ENCODE measurements at places on chromosomes 12 and 14. TPM values are rescaled to one million over a fixed set of nuclear protein-coding genes. Genes with fewer than 3 reads are reported as not detected.

DNA sequence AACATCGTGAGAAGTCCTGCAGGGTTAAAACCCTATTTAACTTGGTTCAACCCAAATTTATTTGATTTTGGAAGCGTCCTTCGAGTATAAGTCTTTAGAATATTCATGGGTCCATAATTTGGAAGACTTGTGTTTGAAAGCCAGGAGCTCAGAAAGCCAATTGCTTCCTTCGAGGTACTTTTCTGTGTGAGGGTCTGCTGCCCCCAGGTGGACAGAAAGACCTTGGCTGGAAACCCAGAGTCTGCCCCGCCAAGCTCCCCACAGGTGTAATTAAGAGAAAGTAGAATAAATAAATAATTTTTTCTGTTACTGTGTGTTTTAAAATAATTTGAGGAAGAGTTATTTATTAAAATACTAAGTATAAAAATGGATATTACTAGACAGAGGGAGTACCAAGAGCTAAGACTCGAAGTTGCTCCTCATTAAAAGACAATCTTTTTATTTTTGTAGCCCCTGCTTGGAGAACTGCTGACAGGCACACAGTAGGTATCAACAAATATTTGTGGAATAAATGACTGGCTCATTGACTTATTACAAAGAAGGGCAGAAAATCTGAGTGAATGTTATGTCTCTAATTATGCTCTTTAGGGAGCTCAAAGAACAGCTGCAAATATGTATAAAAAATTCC is 105.8 kb downstream of the PAH start:
- no peak for DNase-seq

DNA sequence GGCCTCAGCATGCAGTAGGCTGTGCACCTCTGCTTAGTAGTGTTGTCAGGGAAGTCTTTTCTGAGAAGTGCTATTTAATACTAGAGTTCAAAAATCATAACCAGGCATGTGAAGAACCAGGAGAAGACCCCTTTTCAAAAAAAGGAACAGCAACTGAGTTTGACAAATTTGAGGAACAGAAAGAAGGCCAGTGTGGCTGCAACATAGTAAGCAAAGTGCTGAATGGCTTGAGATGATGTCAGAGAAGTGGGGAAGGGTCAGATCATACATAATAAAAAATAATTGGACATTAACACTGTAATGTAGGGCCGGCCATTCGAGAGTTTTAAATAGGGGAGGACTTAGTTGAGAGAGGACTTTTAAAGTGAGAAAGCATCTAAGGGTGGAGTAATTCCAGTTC is 11.1 kb upstream of the CNTN1 start:
- DNase-seq = no peak

GRCh38 chr14:31320922-31321766 is 99.2 kb downstream of the HEATR5A start:
- no peak for DNase-seq

DNA sequence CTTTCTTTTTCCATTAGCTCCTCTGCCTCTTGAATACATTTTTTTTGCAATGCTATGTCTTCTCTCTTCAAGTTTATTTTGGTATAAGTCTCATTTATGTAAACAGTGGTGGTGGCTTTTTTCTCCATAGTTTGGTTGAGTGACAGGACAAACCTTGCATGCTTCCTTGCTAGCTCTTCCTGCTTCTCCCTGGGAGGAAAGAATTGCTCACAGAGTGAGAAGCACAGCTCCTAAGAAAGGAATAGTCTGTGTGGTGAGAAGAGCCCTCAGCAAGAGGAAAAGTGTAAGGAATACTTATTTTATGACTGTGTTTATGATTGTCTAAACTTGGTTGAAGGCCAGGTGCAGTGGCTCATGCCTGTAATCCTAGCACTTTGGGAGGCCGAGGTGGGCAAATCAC is 11.5 kb downstream of the CCDC175 start:
- no peak for DNase-seq

The CD69 gene
- polyA plus RNA-seq = 6.0 TPM

GRCh38 chr14:105356927-105357326 is 41.4 kb upstream of the TEX22 start:
- DNase-seq = no peak

The TRHDE gene
- polyA plus RNA-seq = not detected

GRCh38 chr12:115817389-115817788 is 460.1 kb downstream of the MED13L start:
- no peak for DNase-seq

DNA sequence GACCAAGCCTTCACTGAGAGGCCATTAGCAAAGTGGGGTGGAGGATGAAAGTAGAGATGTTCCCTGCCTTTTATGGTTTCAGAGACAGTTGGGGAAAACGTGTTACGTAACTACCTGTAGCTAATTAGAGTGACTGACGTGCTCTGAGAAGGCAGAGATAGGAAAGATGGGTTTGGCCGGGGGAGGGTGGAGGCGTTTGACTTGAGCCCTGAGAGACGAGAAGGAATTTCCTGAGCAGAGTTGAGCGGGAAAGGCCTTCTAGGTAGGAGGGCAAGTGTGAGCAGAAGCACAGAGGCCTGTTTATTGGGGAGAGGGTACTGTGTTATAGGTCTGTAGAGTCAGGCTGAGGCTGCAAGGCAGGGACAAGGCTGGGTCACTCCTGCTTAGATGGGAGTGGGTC is 8.6 kb downstream of the TUNAR start:
- no peak for DNase-seq

DNA sequence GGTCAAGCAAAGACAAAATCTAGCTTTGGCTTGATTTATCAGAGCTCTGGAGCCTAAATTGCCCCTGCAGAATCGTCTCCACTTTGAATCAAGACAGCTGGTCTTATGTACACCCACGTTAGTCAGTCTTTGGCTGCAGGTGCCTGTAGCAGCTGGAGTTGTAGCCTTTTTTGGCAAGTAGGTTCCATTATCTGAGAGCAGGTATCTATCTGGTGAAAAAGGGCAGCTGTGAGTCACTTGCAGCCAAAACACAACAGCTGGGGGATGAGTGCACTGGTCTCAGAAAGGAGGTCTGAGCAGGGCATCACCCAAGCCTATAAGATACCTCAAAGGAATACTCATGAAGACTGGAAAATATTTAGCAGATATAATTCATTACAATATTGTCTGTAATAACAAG is 43.6 kb upstream of the KCNH5 start:
- DNase-seq = no peak

DNA sequence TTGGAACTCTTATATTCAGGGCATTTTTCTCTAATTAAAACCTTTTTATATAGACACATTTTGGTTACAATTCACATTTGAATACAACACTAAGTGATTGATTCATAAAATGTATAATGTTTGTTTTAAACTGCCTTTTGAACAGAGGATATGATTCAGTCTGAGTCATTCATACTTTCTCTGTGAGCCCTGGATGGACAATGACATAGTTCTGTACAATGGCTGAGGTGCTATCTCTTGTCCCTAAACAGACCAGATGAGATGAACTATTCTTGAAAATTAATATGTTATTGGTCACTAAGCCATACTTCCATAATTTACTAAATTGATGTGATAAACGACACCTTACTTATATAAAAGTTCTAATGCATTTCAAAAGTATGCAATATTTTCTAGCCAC is 199.7 kb upstream of the ATXN7L3B start:
- DNase-seq = no peak

The KCNC2 gene
- not detected for polyA plus RNA-seq

- DNase-seq = no peak
Observed at GRCh38 chr12:63814146-63814772, 30.2 kb upstream of the SRGAP1 start.

The OLR1 gene
- polyA plus RNA-seq = 0.38 TPM

DNA sequence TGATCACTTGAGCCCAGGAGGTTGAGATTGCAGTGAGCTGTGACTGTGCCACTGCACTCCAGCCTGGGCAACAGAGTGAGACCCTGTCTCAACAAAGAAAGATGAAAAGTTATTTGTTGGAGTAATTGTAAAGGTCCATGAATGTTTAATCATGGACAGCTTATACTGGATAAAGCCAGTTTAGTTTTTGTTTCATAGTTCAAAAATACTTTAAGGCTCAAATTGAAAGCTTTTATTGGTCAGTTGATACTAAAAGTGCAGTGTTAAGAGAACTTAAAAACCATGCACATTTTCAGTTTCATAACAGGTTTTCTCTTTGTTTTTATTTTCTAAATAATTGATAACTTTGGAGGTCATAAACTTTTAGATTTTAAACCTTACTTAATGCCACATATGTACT is 108.4 kb downstream of the MON2 start:
- DNase-seq = no peak

GRCh38 chr14:99664937-99665273 is 19.2 kb upstream of the CYP46A1 start:
- no peak for DNase-seq

The COL2A1 gene
- not detected for polyA plus RNA-seq

- no peak for DNase-seq
Observed at GRCh38 chr12:47715877-47716548, 9.3 kb downstream of the ENDOU start.

DNA sequence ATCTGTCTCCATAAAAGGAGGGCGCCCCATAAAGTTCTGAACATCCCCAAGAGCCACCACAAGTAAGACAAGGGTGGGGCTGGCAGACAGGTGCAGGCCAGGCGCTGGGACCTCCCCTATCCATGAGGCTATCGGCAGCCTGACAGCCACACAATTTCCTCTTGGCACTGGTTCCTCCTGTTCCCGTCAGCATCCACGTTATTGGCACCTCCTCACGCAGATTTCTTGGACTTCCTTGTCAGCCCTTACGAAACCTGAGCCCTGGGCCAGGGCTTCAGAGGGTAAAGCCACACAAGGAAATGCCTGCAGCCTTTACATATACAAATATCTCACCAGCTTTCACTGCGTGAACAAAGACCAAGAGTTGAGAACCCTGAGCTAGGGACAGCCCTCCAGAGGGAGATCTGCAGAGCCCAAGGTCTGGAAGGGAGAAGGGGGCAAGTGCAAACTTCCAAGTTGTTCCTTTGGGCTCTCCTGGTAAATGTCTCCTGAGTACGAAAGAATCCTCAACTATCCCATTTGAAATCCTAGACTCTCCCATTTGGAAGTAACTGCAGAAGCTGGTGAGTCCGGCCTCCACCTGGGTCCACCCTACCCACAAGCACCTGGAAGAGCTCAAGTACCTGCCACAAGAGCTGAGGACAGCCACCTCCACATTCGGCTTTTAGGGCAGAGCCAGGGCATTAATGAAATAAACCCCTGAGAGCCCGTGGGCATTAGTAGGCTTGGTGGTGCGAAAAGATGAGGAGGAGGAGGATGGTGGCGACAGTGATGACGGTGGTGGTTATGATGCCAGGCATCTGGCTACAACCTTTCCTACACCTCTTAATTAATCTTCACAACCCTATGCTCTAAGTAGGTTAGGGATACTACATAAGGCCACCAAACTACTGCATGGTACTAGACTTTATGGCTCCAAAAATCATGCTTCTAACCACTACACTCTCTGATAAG is 5.5 kb upstream of the TC2N start:
- DNase-seq = peak; percentile 24

The LDHB gene
- 148 TPM for polyA plus RNA-seq

GRCh38 chr12:47807338-47807737 is 12.4 kb downstream of the HDAC7 start:
- no peak for DNase-seq

The GOLGA3 gene
- 2.4 TPM for polyA plus RNA-seq

The GNB3 gene
- 0.31 TPM for polyA plus RNA-seq

The P2RX7 gene
- polyA plus RNA-seq = 12.3 TPM

The HOXC10 gene
- polyA plus RNA-seq = not detected

GRCh38 chr12:51917746-51918453 is 10.6 kb downstream of the ACVRL1 start:
- no peak for DNase-seq

DNA sequence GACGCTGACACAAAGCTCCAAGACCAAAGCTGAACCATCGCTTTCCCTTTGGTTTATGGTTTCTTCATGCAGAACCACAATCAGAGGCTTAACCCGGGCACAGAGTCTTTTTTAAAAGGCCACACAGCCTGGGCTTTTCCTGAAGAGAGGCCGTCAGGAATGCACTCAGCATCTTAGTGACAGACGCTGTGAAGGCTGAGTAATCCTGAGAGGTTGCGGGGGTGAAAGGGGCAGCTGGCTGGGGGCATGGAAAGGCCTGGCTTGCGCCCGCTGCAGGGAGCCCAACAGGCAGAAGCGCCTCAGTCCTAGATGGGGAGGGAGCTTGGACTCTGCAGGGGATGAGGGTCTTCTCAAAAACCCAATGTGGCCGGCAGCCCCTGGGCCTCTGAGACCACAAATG is 13.6 kb downstream of the CTDSP2 start:
- no peak for DNase-seq

DNA sequence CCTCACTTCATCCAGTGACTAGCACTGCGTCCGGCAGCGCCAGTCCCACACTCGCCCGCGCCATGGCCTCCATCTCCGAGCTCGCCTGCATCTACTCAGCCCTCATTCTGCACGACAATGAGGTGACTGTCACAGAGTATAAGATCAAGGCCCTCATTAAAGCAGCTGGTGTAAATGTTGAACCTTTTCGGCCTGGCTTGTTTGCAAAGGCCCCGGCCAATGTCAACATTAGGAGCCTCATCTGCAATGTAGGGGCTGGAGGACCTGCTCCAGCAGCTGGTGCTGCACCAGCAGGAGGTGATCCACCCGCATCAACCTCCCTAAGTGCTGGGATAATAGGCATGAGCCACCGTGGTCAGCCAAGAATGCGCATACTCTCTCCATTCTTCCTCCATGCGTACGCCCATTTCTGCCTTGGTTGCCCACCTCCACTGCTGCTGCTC is 59.9 kb downstream of the IRF2BPL start:
- no peak for DNase-seq

DNA sequence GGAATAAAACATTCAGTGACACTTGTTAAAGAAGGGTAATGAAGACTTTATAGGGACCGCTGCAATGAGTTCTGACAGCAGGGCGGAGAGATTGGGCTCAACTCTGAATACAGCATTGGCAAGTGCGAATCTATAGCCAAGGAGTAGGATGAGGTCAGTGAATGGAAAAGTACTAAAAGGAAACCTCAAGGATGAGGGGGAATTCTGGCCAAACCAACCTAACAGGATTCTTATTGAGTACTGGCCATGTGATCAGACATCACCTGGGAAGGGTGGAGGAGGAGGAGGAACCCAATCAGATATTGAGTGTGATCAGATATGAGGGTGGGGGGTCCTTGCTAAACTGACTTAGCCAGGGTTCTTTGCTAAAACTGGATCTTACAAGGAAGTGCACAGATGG is 31.0 kb downstream of the DRAM1 start:
- DNase-seq = no peak

The GYS2 gene
- polyA plus RNA-seq = not detected

DNA sequence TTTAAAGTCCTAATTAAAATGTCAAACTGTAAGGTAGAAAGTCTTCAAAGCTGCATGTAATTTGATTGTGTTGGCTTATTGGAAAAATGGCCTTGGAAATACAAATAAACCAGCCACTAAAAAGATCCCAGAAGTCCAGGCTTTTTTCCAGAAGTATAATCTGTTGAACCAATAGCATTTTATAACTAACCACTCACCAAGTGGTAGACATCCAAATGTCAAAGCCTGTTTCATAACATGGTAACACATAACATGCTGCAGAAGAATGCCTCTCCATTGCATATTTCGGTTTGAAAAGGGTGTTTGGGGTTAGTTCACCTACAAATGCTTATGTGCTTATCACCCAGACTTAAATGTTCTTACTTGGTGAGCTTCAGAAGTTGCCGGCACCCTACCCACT is 183.7 kb upstream of the DIO2 start:
- DNase-seq = no peak

The SMIM41 gene
- not detected for polyA plus RNA-seq

The AQP2 gene
- not detected for polyA plus RNA-seq

The VWF gene
- 0.17 TPM for polyA plus RNA-seq

- no peak for DNase-seq
Observed at GRCh38 chr12:62601765-62602164, 135.1 kb downstream of the MON2 start.

GRCh38 chr14:68486809-68487208 is 306.1 kb downstream of the ZFP36L1 start:
- DNase-seq = no peak
